Germinal center (tissue), 1 donor: ENCODE measurements at places on chromosomes 16 and 17.

DNA sequence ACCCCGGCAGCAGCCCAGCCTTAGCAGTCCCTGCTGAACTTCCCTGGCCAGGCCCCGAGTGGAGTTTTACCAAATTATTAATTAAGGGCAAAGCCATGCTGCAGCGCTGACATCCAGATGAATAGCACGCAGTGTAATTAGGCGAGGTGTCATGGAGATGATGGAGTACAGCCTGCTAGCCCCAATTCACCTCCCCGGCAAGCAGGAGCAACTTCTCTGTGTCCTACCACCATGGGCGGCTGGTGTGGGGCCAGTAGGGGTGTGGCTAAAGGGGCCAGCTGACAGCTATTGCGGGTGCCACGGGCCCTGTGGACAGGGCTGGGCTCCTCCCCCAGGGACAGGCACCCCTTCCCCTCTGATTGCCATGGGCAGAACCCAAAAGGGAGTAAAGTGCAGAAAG lies 24.5 kb downstream of the ENDOV start:
- DNase-seq = no peak

- DNase-seq = no peak
These were observed 67.1 kb downstream of the VPS53 start for GRCh38 chr17:647324-648197.

DNA sequence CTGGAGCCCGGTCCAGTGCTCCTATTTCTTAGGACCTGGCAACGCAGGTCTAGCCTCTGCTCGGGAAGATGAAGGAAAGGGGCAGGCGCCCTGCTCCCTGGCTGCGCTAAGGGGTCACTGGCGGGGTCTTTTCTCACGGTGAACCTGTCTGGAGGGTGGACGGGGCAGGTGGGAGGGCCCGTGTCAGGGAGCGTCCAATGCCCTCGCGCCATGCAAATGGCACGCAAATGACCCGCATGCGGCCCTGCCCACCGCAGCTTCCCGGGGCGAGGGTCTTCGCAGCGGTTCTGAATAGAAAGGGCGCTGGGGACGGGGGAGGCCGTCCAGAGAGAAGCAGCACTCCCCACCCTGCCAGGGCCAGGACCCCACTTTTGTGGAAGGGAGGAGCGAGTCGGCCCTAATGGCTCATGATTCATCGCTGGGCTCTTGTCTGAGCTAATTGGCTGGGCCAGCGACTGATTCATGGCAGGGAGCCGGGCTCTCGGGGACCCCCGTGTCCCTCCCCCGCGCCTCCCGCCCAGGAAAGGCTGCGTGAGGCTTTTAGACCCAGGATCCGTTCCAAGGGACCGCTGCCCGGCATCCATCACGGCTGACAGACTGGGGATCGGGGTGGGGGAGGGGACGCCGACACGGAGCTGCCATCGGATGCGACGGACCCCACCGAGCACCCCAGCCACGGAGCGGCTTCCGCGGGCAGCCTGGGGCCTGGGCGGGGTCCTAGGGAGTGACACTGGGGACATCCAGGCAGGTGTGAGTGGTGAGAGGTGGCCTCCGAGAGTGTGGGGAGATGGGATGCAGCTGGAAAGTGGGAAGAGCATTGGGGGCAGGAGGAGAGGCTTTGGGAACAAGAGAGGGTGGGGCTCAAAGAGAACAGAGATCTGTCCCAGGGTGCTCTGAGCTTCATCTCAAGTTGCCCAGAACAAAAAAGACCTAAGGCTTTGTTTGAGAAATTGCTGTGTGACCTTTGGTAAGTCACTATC lies 25.0 kb upstream of the NGFR start:
- DNase-seq = no peak

GRCh38 chr16:3095869-3096268 lies 3.2 kb downstream of the ZSCAN10 start:
- DNase-seq = peak; percentile 88

GRCh38 chr16:19284207-19284606 lies 1.3 kb upstream of the CLEC19A start:
- DNase-seq = no peak
